Gastrocnemius medialis (tissue), 4 donors: ENCODE measurements at places on chromosomes 3 and 15.

GRCh38 chr15:90022905-90023700, 22.0 kb downstream of the ZNF710 start:
- H3K4me3 ChIP-seq, result no peak overlapping the region
- peaks cover 6% of the 10 kb centered on the region for H3K4me1 ChIP-seq
- no peak overlapping the region for H3K27ac ChIP-seq

- no peak for DNase-seq
- no peak overlapping the region for H3K27ac ChIP-seq
- no peaks in the 10 kb centered on the region for H3K27me3 ChIP-seq
- H3K4me3 ChIP-seq, result no peak overlapping the region
Measured at GRCh38 chr15:65938604-65939003, 69.3 kb downstream of the RAB11A start.

- no peak for DNase-seq
- no peaks in the 10 kb centered on the region for H3K27me3 ChIP-seq
- H3K4me1 ChIP-seq, result peaks cover 12% of the 10 kb centered on the region
- no peak overlapping the region for H3K4me3 ChIP-seq
Measured at GRCh38 chr3:193851941-193852674, 259.1 kb downstream of the OPA1 start.

DNA sequence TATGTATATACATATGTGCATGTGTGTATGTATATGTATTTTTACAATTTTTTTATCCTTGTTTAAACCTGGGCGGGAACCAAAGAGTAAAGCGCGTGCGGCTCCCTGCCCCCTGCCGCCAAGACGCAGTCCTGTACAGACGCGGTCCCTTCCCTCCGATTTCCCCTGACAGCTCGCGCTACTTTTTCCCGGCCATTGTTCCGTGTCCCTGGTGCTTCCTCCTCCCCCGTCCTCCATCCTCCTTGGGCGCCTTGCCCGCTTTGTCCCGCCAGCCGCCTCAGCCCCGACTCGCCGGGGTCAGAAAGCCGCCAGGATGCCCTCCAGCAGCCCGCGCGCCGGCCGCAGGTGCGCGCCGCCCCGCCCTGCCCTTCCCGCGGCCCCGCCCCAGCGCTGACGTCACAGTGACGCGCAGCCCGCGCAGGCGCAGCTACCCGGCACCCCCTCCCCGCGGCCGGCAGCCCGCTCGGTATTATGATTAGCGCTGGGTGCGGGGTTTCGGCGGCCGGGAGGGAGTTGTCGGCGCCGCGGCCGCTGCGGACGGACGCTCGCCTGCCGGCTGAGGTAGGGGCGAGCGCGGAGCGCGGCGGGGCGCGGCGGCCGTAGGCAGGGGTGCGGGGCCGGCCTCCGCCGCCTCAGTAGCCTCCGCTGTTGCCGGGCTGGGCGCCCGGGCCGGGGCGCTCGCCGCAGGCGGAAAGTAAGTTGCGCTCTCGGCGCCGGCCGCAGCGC, at the start of gene SNRK:
Gene SNRK (plus strand): TSS at position 426 of the 726 bp plus-strand sequence. CDS start 16,664 bp downstream, outside the sequence.
- H3K36me3 ChIP-seq, result no peaks in the 10 kb centered on the region
- peak; percentile 80 for DNase-seq
- peaks cover 46% of the 10 kb centered on the region for H3K4me1 ChIP-seq
- H3K4me3 ChIP-seq, result peak within 1 kb of the TSS; percentile 62
- no peaks in the 10 kb centered on the region for H3K27me3 ChIP-seq

DNA sequence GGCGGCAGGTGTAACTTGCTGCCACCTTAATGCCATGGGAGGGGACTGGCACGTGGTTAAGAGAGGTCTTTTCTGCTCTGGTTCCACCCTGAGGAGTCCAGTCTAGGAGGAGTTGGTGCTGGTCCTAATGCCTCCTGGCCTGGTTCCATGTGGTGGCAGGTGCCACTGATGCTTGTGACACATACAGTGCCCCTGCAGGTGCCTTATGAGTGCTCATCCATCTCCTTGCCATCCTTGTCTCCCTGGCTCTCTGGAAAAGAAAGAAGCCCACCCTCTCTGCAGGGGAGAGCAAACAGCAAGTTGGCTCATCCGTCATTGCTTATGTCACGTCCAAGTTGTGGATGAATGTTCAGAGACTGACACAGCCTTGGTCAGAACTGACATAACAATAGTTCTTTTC, 175.8 kb upstream of the DPH6 start:
- H3K27me3 ChIP-seq, result no peaks in the 10 kb centered on the region
- no peak overlapping the region for H3K4me3 ChIP-seq
- DNase-seq, result no peak
- no peak overlapping the region for H3K27ac ChIP-seq

GRCh38 chr3:18354701-18355100, 70.4 kb downstream of the SATB1 start:
- no peak overlapping the region for H3K4me3 ChIP-seq
- H3K36me3 ChIP-seq, result peaks cover 23% of the 10 kb centered on the region
- DNase-seq, result no peak
- no peaks in the 10 kb centered on the region for H3K4me1 ChIP-seq
- H3K27me3 ChIP-seq, result no peaks in the 10 kb centered on the region

DNA sequence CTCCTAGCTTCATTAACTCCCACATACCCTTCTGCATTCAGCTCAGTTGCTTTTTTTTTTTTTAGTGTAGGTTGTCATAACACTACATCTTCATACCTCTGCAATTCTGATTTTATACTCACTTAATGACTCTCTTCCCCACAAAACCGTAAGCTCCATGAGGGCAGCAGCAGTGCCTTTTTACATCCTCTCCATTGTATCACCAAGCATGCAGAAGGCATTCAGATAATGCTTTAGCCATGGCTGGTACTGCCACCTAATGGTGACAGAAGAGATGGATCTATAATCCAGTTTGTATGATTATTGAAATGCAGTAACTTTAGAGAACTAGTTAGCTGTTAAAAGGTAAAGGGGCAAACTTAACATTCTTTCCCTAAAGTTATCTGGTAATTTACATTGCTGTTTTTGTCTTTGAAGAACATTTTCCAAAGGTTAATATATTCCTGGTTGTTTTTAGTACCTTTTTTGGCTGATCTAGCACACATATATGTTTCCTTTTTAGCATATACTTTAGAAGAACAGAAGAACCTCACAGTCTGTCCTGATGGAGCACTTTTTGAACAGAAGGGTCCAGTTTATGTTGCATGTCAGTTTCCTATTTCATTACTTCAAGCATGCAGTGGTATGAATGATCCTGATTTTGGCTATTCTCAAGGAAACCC, 36.8 kb downstream of the ATP1B3 start:
- DNase-seq, result no peak
- no peak overlapping the region for H3K27ac ChIP-seq
- no peaks in the 10 kb centered on the region for H3K36me3 ChIP-seq
- no peak overlapping the region for H3K4me3 ChIP-seq
